ENCODE measurements at places on chromosomes 13 and 19.
A peak's percentile ranks its signal among the peaks of the same experiment; 100 is the strongest.

DNA sequence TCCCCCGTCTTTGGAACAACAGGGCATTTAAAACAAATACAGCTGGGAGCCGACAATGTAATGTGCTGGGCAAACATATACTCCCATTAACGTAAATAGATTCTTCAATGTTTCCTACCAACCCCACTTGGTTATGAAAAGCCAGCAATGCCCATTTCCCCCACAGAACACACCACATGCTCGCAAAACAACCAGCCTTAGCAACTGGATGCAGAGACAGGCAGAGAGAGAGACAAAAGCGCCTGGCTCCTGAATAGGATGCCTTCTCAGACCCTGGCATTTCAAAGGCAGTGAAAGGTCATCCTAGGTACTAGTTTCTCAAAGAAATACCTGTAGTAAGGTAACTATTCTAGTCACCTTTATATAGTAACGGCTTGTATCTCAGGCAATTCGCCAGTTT is 462.9 kb downstream of the ITGBL1 start:
- peak; percentile 48 for DNase-seq

GRCh38 chr19:29454109-29454508 is 71.7 kb upstream of the VSTM2B start:
- DNase-seq: no peak

GRCh38 chr19:8663920-8664670 is 33.7 kb downstream of the NFILZ start:
- DNase-seq: no peak

- no peak for DNase-seq
Measured at GRCh38 chr13:52002361-52002760, 8.9 kb downstream of the ATP7B start.

- DNase-seq: no peak
Measured at GRCh38 chr19:6952956-6953355, 65.6 kb downstream of the ADGRE1 start.

DNA sequence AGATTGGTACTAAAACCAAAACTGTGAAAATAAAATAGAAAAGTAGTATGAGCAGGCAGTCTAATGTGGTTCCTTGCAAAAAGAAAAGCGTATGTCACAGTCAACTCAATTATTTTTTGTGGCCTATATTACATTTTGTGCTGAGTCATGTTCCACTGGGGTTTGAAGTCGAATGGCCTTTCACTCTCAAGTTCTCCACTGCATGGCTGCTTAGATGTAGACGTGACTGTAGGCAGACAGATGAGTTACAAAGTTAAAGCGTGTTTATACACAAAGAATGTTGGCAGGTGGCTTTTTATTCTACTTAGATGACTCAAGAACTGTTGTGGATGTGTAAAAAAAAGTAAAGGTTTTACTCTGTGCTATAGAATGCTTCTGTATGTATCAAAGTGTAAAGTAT is 133.9 kb downstream of the SLITRK6 start:
- DNase-seq: no peak

GRCh38 chr13:97948041-97948440 is 5.4 kb upstream of the IPO5 start:
- no peak for DNase-seq

DNA sequence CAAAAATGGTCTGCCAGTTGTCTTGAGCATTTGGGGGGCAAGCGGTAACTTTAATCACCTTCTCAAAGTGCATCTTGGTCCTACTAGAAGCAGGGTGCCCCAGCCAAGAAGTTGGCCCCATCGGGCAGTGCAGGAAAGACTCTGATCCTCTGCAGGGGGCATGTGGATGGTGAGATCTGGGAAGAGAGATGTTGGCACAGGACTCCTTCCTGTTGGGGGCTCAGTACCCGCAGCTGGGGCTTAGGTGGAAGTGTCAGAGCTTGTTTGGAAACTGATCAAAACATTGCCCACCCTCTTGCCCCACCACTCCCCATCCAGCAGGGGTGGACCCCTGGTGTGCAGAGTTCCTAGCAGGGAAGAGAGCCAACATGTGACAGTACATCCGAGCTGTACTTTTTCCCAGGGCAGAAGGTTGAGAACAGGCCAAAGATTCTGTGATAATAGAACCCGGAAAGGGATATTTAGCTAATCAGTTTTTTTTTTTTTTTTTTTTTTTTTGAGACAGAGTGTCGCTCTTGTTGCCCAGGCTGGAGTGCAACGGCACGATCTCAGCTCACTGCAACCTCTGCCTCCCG is 8.8 kb downstream of the RRAS start:
- DNase-seq: peak; percentile 40

GRCh38 chr13:40495621-40496001 is 170.8 kb downstream of the FOXO1 start:
- DNase-seq: no peak

DNA sequence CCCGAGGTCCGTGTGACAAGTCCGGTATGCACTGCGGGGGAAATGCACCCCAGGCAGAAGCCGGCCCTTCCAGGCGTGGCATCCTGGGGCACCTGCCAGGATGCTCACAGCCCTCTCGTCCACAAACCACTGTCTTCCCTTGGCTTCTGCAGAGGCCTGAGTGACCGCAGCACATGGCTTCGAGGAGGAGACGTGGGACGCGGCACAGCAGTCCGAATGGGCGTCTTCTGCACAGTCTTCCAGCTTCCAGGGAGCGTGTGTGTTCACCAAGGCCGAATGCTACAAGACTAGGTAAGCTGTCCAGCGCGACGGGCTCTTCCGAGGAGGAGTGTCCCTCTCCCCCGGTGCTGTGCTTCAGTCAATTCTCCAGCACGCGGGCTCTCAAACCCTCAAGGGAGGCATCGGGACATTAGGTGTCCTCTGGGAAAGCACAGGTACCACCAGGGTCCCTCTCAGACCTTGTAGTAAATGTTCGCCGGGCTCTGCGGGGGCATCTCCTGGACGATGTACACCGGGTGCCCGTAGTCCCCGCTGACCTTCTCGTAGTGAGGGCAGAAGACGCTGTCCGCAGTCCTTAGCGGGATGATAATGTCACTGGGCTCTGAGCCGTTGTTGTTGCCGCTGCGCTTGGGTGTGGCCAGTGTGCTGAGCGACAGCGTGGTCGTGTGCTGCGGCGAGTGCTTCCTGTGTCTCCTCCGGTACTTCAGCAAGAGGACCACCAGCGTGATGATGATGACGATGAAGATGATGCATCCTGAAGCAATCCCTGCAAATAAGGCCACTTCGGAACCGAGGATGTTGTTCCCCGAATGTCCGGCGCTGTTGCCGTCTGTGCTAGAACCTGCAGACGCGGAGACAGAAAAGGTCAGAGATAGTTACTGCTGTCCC is 42.6 kb downstream of the EFNB2 start:
- no peak for DNase-seq

DNA sequence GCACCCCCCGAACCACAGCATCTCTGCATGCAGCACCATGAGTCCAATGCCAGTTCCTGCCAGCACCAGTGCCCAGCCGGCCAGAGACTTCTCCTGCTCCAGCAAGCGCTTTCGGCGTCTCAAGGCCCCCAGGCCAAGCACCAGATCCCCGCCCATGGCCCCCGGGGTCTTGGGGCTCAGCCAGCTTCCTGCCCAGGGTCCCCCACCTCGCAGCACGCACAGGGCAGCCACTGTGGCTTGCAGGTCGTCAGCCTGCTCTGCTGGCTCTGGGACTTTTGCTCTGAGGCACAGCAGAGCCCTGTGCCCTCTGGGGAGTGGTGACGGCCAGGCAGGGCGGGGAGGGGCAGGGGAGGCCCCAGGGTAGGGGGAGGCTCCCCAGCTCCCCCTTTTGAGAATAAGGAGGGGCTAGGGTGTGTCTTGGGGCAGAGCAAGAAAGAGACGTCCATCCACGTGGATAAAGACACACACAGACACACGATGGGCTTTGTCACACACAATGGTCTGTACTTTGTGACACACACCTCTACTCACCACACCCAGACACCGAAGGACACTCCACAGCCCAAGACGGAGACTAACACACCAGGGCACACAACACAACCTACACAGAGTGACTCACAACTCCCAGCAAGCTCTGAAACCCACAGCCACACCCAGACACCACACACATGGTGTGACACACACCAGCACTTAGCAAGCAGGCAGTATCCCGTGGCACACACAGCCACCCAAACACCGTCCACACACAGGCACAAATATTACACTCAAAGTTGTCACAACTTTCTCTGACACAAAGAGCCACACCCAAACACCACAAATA is at the start of gene KCNN4:
Gene KCNN4, minus strand, starts transcription at position 268 of the 820 bp plus-strand sequence. Its CDS starts 112 bp downstream, at position 156.
- no peak for DNase-seq

- no peak for DNase-seq
Measured at GRCh38 chr13:24249624-24250023, 59.8 kb upstream of the C1QTNF9 start.

DNA sequence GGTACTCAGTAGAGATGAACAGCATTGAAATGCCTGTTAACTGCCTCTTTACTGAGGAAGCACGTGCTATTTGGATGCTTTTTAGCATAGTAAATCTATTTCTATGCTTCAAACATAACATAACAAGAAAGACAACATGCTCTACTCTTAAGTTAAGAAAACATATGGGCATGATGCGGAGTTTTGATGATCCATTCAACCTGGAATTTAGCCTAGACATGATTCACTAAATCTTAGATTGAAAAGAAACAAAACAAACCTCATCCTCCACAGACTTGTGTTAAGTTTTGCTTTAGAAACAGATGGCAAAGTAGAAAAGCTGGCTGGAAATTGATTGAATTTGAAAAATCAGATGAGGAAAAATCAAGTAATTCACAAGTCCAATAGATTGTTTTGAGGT is 593.8 kb downstream of the OLFM4 start:
- DNase-seq: no peak

- DNase-seq: no peak
Measured at GRCh38 chr19:2185734-2186070, 22.0 kb downstream of the DOT1L start.

DNA sequence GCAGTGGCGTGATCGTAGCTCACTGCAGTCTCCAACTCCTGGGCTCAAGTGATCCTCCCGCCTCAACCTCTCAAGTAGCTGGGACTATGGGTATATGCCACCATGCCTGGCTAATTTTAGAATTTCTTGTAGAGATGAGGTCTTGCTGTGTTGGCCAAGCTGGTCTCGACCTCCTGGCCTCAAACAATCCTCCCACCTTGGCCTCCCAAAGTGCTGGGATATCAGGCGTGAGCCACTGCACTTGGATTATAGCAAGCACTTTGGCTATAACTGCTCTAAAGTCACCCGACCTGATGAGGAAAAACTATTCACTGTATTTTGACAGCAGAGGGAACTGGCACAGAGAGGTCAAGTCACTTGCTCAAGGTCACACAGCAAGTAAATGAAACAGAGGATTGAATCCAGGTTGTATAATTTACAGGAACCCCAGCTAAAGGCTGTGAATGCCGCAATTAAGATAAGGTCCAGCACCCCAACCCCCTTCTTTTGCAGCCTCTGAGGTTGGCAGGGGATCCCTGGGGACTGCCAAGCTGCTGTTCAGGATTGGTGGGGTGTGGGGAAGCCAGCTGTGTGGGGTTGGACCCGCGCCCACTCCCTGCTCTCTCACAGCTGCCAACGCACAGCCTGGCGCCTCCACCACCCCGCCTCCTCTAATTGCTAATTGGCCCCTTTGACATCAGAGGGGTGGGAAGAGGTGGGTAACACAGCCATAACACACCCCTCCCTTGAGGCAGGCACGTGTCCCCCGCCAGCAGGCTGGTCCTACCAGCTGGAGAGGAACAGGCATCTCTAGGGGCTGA is 6.0 kb downstream of the TMIGD2 start:
- DNase-seq: no peak

DNA sequence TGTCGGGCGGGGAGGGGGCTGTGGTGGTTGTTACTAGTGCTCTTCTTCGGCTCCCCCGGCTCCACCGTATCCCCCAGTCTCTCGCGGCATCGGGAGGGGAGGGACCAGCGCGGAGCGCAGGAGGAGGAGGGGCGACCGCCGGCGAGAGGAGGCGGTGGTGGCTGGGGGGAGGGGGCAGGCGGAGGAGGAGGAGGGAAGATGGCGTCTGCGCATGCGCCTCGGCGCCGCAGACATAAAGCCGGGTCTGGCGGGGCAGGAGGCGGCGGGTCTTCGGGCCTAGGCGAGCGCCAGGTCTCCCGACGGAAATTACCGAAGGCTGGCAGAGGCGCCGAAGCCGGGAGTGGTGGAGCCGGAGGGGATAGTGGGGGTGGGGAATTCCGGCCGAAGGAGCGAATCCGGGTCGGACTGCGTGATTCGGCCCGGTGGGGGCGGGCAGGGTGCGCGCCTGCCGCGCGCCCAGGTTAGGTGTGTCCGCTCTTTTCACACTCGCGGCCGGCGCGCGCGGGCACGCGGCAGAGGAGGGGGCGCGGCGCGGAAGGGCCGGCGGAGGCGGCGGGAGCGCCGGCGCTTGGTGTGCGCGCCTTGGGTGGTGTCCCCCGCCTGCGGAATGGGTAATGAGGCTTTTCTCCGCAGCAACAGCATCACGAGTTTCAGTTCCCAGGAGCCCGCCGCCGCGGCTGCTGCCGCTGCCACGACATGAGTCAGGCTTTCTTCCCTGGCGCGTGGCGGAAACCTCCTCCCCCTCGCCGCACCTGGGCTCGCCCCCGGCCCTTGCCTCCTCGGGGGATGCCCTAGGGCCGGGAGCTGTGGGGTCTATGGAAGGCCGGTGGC is 1.3 kb upstream of the TSC22D1 start:
- DNase-seq: peak; percentile 95

GRCh38 chr19:13885826-13886365 is 9.0 kb downstream of the NANOS3 start:
- no peak for DNase-seq

DNA sequence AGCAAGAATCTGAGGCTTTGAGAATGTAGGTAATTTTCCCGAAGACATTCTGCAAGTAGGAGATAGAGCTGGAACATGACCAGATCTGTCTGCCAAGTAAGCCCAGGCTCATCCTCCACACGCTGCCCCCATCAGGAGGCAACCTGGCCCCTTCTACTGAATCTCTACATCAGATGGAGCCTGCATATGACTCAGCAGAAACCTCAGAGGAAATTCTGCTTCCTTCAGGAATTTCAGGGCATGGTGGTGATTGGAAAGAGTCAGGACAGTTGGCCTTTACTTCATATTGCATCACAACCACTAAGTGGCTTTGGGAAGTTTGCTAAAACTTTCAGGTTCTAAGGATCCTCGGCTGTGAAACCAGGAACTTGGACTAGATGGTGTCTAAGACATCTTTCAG is 85.2 kb downstream of the LRRC63 start:
- no peak for DNase-seq

DNA sequence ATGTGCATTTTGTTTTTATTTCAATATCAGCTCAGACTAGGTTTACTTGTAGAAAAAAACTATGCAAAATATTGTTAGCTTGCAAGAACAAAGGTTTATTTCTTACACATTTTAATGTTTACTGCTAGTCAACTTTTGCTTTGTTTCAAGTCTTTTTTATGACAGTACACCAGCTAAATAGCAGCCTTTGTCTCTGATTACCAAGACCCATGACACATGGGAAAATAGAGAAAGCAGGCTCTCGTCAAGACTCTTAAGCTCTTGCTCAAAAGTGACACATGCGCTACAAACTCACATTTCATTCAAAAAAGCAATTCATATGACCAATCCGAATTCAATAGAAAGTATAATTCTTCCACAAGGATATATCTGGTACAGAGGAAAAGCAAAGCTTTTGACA is 642.3 kb upstream of the SLITRK1 start:
- no peak for DNase-seq
